GM18507 (cell line): ENCODE measurements at places on chromosomes 3 and 15.

DNA sequence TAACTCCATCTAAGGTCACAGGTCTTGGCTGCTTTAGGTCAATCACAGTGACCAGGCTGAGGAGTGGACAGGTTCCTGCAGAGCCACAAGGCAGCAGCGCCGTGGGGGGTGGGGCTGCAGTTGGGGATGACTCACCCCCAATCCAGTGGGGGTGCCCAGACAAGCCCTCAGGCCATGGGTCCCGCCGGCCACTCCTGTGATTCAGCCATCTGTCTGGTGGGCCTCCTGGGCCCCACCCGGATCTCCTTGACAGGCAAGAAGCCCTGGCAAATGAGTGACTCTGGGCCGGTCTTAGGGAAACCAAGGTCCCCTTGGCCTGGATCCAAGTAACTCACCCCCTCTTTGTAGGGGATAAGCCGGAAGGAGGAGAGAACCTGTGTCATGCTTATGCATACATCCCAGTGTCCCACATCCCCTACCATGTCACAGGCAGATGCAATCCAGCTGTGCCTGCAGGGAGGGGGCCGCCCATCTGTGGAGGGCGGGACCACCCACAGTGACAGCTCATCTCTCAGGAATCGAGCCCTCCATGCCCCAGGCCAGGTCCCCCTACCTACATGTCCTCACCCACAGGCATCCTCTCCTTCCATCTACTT is 495 bp upstream of the COL7A1 start:
- DNase-seq = no peak

GRCh38 chr3:62057339-62058047 is 315.9 kb downstream of the FEZF2 start:
- no peak for DNase-seq

- DNase-seq = no peak
Observed at GRCh38 chr3:52323526-52324295, 7.6 kb downstream of the DNAH1 start.

- DNase-seq = no peak
Observed at GRCh38 chr3:152786977-152787681, 47.8 kb upstream of the P2RY1 start.

DNA sequence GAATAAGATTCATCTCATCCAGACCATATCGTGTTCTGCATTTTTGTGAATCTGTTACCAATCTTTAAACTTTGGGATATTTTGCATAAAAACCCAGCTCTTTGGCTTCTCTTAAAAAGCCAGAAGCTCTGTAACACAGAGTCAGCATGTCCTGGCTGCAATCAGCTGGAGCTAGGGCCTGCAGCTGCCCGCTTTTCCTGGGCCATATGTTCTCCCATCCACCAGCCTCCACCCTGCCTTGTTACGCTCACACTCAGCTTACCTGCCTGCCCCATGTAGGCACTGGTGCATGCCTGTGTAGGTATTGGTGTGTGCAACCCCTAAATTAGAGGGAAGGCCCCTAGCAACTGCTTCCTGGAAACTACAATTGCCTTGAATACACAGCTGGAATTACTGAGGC is 48.2 kb downstream of the CRYGS start:
- no peak for DNase-seq

DNA sequence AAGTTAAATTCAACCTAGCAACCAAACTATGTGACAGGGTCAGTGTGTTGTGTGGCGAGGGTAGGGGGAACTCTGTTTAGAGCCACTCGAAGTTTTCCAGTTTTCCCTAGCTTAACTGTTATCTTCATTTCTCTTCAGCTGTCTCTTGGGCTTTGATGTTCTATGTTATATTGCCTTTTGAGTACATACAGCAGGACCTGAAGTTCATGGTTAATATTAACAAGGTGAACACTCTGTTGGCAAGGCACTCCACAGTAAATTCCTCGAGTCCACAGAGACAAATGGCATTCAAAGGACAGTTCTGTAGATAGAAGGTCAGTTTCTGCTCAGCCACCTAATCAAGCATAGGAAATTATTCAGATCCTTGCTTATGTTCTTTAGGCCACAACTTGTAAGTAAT is 147.9 kb upstream of the DPH6 start:
- no peak for DNase-seq

GRCh38 chr15:59687836-59688235 is 1.3 kb downstream of the BNIP2 start:
- DNase-seq = no peak

- DNase-seq = no peak
Observed at GRCh38 chr3:83877910-83878309, 1080.9 kb upstream of the CADM2 start.

- no peak for DNase-seq
Observed at GRCh38 chr3:120200493-120201235, 84.4 kb downstream of the GPR156 start.
